ENCODE measurements at places on chromosomes 3 and 15.

GRCh38 chr3:158991146-158991705 is 189.4 kb downstream of the MFSD1 start:
- no peak for DNase-seq

DNA sequence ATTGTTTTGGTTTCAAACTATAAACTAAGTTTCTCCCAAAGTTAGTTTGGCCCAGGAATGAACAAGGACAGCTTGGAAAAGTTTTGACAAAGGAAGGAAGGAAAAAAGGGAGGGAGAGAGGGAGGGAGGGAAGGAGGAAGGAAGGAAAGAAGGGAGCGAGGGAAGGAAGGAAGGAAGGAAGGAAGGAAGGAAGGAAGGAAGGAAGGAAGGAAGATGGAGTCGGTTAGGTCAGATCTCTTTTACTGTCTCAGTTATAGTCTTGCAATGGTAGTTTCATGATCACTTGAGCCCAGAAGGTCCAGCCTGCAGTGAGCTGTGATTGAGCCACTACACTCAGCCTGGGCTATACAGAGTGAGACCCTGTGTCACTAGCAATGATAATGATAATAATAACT is 12.3 kb upstream of the UBXN7 start:
- no peak for DNase-seq

GRCh38 chr3:193297421-193297820 is 56.4 kb downstream of the PLAAT1 start:
- DNase-seq, result no peak

DNA sequence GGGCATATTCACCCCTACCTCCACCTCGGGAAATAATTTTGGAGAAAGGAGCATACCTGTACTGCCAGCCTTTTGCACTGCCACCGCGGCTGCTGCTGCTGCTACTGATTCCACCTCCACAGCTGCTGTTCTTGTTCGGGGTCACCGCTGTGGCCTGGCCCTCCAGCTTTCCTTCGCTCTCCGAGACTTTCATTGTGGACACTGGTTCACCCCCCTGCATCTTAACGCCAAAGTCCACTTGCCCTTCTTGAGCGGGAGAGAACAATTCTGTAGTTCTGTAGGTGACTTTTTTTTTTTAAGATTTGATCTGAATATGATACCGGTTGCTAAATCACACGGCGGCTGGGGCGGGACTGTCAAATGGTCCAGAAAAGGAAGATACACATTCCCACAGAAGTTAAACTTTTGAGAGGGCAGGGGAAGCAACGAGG is 701 bp downstream of the OSBPL11 start:
- no peak for DNase-seq

- no peak for DNase-seq
Measured at GRCh38 chr3:191963182-191963581, 502.2 kb downstream of the PYDC2 start.

DNA sequence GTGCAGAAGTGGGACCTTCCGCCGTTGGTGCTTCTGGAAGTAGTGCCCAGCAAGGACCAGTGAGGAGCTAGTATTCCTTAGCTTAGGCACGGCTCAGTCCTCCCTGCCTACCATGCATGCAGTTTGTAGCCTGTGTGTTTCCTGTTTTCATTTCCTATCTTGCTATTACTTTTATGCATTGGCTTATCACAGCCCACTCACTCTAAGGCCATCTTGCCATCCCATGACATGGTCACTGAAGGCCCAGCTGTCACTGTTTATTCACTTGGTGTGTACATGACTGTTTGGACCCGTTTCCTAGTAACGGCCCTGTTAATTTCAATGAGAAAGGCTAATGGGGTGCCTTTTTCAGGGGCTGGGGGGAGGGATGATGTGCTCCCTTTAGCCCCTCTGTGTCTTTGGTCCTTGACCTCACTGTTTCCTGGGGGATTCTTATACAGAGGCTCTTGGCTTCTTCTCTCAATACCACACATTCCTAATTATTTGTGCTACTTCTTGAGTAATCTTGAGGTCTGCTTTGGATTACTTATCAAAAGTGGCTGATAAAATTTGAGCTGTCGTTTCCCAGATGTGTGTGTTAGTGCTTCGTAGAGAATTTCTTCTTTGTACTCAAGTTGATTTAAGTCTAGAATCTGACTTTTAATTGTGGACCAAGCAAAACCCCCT is 24.5 kb upstream of the TRAK1 start:
- DNase-seq, result no peak

DNA sequence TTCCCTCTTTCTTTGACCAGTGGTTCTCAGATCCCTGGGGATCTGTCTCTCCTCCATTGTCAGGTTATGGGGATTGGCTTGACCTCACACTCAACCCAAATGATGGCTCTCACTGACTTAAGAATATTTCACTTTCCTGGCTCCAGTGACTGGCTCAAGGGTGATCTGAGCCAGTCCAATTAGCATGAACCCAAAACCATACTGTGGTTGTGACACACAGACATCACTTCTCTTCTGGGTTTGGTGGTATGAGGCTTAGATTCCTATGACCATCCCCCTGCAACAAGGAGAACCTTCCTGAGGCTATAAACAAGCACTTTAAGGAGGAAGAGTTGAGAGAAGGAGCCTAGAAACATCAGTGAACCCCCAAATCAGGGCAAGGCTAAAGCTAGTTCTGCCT is 85.8 kb downstream of the KCNAB1 start:
- DNase-seq, result no peak

GRCh38 chr3:184338511-184338945 is 1.1 kb downstream of the FAM131A start:
- DNase-seq, result peak; percentile 99

GRCh38 chr3:102712896-102713295 is 278.1 kb downstream of the ZPLD1 start:
- no peak for DNase-seq

GRCh38 chr15:81276967-81277366 is 47.0 kb downstream of the STARD5 start:
- DNase-seq, result no peak

DNA sequence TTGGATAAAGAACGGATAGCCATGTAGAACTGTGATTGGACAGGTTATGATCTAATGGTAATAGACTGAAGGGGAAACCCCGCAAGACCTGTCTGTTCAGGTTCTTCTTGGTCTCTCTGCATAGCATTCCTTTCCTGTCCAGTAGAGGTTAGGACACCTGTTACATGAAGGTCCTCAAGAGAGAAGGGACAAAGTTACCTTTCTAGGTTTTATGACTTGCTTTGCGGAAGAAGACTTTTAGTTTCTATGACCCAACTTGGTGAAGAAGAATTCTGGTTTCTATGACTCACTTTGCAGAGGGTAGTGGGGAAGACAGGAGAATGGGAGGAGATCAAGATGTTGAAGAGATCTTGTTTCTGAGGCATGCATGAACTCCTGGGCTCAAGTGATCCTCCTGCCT is 97.9 kb upstream of the C3orf80 start:
- DNase-seq, result no peak

DNA sequence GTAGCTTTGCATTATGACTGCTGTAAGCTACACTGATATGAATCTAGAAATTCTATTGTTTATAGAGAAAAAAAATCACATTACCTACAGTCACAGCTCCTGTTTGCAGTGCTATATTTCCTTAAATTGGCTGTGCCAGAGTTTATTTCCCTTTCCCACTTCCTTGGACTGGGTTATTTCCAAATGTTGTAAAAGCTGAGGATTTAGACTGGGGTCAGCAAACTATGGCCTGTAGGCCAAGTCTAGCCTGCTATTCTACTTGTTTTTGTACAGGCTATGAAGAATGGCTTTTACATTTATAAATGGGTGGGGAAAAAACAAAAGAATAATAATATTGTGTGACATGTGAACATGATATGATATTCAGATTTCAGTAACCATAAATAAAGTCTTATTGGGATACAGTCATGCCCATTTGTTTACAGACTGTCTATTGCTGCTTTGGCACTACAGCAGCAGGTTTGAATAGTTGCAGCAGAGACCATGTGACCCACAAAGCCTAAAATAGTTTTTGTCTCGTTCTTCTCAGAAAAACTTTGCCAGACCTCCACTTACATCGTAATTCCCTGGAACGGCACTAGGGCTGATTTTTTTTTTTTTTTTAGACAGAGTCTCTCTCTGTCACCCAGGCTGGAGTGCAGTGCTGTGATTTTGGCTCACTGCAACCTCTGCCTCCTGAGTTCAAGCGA is 7.8 kb downstream of the GLDN start:
- no peak for DNase-seq

DNA sequence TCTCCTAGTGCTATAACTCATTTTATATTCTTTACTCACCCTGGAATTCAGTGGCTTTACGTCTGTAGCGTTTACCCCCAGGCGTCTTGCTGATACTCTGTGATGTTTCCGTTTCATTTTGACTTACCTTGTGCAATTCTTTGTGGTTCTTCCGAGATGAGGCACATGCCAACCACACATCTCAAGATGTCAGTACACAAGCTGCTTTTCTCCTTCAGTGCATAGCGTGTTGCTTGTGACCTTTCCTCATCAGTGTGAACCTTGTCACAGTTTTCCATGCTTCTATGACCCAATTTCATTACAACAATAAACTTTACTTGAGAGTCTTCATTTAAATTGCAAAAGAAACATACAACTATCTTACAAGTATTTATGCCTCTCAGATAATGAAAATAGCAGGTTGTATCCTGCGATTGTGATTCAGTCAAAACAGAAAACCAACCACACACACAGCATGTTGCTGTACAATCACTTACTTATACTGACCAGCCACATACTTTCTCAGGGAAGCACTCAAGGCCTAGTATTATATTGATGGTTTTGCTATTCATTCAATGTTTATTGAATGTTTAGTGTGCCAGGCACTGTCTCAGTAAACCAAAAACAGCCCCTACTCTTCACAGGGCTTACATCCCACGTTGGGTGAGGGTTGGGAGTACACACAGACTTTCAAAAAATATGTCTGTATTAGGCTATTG is 4.6 kb upstream of the TBL1XR1 start:
- no peak for DNase-seq

- no peak for DNase-seq
Measured at GRCh38 chr3:15315003-15315402, 17.4 kb downstream of the SH3BP5 start.

DNA sequence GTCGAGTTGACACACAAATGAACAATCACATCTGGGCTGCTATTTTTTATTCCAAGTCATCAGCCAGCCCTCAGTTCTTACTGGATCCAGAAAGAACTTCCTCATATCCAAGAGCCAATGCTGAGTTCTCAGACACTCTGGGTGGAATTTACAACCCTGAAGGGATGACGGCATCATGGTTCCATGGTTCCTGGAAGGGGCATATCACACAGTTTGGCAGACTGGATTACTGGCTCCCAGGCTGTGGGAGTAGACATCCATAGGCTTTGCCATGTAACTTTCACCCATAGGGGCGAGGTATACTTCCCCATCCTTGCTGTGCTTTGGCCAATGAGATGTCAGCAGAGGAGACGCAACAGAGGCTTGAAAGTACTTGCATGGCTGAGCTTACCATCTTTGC is 26.9 kb upstream of the KBTBD12 start:
- no peak for DNase-seq

- no peak for DNase-seq
Measured at GRCh38 chr15:39998511-39999077, 40.4 kb downstream of the SRP14 start.

- no peak for DNase-seq
Measured at GRCh38 chr15:94235646-94236045, 4.3 kb downstream of the MCTP2 start.

DNA sequence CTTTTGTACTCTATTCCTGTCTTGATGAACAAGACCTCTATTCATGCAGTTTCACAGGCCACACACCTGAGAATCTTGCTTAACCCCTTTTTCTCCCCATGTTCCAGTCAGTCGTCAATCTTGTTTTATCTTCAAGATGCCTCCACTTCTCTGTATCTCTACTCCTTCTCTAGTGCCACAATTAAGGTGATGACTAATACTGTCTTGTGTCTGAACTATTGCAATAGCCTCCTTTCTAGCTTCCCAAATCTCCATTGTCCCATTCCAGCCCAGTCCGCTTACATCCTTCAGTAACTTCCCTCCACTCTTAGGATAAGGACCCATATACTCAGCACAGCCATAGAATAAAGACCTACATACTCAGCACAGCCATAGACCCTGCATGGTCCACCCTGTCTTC is 24.7 kb downstream of the CHST14 start:
- DNase-seq, result no peak
